Stimulated activated CD4-positive, alpha-beta T cell treated with anti-CD3 and anti-CD28 coated beads, Interleukin-1b, Interleukin-23, amount 100 ng/mL, for 24 hours (primary cell): ENCODE measurements at places on chromosomes 2 and 18.

DNA sequence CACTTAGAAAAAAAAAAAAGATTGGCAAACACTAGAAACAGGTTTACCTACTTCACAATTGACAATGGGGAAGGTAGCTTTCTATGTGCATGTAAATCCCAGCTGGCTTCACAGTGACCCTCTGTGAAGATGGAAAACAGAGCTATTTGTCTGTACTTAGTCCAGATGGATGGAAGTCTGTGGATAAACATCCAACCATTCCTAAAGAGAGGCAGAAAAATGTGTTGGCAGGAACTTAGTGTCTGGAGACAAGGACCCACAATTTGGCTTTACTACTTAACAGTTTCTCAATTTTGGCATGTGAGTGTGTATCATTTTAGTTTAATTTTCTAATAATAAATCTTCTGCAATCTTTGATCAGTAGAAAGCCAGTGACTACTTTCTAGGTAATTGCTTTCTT lies 154.4 kb downstream of the RAD51AP2 start:
- DNase-seq = no peak

DNA sequence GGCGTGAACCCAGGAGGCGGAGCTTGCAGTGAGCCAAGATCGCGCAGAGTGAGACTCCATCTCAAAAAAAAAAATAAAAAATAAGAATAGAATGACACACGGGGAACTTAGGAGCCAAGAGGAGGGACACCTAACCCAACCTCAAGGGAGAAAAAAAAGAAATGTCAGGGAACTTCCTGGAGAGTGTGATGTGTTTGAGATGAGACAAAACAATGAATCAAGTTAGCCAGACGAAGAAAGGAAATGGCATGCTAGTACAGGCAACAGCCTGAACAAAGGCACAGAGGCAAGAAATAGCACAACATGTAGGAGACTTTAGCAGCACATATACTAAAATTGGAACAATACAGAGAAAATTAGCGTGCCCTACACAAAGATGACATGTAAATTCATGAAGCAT lies 36.7 kb upstream of the PAPOLG start:
- no peak for DNase-seq

GRCh38 chr2:234502919-234503285 lies 6.0 kb upstream of the ARL4C start:
- DNase-seq = no peak

DNA sequence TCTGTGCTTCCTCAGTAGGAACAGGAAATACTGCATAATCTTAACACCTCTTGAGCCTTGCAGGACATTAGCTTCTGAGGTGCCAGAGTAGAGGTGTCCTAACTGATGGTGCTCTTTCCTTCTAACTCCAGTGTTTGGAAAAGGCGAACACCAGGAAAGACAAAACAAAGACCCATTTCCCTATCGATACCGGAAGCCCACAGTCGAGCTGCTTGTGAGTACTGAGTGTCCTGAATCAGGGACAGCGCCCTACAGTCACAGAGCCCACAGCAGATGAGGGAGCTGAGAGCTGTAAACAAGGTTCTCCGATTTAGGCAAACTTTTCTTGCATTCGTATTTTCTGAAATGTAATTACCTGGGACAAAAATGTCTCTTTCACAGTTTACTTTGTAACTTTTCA lies 50.7 kb downstream of the SLC14A2 start:
- DNase-seq = no peak

- DNase-seq = no peak
These were observed 78.3 kb downstream of the TMEM163 start for GRCh38 chr2:134640494-134640893.

DNA sequence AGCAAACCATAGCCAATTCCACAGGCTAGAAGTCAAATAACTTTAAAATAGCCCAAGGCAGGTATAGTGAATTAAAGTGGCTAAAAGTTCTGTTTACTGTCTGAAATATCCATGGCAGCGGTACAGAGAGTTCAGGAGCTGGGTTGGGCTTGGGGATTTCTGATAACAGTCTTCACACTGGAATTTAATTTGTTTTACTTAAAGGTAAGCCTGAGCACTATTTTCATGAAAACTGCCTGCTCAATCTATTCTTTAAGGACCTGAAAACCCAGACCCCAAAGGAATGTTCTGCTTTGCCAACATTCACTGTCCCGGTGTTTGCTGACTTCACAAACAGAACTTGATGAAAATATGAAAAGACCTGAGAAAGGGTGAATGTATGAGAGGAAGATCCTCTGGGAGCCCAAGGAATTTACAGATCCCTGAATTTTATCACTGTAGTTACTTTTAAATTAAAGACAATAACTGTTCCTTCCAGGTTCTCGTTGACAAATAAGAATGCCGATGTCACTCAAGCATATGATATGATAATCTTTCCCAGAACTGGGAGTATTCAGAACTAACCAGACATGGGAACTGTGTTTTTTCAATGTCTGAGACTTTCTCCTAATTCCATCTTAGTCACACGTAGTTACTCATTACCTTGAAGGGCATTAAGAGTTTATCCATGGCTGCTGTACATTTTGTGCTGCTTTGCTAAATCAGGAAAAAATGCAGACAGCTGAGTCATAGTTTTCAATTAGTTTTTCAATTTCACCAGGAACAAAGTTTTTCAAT lies 28.3 kb upstream of the ITGB6 start:
- DNase-seq = no peak

DNA sequence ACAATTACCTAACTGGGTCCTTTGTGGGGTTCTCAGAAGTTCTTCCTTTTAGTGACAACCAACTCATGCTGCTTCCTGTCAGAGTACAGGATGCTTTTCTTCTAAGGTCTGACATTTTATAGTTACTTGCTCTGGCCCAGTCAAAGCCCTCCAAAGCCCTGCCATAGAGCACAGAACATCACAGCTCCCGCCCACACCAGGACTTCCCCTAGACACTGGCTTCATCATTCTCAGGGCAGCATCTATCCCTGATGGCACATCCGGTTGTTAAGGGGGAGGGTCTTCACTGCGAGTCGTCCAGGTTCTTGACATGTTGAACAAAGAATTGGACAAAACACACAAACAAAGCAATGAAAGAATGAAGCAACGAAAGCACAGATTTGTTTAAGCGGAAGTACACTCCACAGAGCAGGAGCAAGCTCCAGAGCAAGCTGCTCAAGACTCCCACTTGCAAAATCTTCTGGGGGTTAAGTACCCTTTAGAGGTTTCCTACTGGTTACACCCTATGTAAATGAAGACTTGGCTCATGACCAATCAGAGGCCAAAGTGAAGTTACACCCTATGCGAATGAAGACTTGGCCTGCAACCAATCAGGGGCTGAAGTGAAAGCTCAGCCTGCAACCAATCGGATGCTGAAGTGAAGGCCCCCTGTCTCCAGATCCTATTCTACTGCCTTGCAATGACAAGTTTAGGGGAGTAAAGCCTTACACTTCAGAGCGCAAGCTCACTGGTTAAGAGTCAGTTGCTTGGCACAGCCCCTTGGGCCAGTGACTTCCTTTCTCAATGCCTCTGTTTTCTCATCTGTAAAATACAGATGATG lies 79.0 kb downstream of the HDAC4 start:
- peak; percentile 45 for DNase-seq

DNA sequence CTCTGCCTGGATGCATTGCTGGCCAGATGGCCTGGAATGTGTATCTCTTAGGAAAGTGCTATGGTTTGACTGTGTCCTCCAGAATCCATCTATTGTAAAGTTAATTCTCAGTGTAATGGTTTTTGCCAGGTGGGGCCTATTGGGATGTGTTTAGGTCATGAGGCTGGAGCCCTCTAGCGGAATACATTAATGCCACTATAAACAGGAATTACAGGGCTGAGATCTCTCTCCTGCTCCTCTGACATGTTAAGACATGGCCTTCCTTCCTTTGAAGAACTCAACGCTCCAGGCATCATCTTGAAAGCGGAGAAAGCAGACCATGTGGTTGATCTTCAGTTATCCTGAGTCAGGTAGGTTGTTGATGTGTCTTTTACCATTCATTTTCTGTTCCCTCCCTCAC lies 276.4 kb downstream of the RPIA start:
- DNase-seq = no peak

DNA sequence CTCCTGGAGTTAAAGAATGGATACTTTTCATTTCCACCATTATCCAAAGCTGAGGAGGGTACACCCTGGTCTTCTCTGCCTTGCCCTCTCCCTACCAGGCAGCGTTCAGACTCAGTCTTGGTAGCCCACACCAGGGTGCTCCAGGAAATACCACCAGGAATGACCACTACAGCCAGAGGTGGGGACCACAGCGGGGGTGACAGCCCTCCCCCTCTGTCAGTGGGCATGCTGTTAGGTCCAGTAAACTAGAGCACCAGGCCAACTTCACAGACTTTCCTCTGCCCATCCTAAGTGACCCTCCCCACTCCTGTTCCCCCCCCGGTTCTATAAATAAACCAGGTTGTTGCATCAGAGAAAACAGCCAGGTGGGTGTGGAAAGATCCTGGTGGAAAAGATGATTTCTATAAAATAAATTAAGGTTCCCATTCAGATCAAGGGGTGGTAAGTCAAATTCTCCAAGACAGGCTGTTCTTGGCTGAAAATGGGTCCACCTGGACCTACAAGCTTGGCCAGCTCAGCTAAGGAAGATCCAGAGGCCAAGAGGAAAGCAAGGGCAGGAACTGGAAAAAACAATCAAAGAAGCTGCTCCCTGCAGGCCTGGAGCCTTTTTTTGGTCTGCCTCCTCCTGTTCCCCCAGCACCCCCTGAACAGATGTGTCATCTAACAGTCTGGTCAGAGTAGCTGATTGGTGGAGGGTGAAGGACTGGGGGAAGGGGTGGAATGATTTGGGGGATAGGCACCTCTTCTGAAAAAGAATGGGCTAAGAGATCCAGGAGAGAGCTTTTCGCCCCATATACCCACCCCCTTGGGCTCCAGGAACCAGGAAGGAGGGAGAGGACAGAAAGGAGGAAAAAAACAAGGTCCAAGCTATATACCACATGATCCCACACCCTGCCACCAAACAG lies 2.3 kb downstream of the RAB11FIP5 start:
- DNase-seq = no peak

DNA sequence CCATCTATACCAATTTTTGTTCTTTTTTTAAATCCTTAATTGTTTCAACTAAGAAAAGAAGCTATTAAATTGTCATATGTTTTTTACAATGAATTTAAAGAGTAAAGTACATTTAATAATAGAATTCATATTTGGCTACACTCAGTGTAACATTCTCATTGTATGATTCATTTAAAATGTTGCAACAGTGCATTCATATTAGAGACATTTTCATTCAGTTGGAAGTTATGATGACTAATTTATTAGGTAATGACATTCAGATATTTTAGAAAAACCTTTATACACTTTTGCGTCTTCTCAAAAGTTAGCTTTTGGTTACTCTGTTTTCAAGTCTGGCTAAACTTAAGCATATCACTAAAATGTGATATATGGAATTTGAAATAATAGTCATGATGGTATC lies 887.5 kb upstream of the NRXN1 start:
- DNase-seq = no peak

GRCh38 chr18:35999925-36000324 lies 27.4 kb downstream of the RMP24 start:
- DNase-seq = no peak

- no peak for DNase-seq
These were observed 48.2 kb downstream of the HAUS1 start for GRCh38 chr18:46152436-46152807.

DNA sequence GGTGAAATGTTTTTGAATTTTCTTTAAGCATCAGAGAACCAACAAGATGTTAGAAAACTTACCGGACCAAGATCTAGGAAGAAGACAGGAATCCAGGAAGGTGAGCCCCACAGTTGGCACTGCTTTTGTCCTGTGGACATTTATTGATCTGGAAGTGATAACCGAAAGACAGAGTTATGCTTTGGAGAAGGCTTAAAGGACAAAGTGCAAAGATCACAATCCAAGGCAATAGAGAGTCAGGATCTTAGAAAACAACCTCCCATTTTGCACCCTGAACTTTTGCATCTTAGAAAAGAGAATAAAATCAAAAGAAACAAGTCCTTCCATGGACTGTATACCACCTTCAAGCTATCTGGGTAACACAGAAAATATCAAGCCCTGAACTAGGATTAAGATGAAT lies 129.4 kb upstream of the SRD5A2 start:
- DNase-seq = no peak

DNA sequence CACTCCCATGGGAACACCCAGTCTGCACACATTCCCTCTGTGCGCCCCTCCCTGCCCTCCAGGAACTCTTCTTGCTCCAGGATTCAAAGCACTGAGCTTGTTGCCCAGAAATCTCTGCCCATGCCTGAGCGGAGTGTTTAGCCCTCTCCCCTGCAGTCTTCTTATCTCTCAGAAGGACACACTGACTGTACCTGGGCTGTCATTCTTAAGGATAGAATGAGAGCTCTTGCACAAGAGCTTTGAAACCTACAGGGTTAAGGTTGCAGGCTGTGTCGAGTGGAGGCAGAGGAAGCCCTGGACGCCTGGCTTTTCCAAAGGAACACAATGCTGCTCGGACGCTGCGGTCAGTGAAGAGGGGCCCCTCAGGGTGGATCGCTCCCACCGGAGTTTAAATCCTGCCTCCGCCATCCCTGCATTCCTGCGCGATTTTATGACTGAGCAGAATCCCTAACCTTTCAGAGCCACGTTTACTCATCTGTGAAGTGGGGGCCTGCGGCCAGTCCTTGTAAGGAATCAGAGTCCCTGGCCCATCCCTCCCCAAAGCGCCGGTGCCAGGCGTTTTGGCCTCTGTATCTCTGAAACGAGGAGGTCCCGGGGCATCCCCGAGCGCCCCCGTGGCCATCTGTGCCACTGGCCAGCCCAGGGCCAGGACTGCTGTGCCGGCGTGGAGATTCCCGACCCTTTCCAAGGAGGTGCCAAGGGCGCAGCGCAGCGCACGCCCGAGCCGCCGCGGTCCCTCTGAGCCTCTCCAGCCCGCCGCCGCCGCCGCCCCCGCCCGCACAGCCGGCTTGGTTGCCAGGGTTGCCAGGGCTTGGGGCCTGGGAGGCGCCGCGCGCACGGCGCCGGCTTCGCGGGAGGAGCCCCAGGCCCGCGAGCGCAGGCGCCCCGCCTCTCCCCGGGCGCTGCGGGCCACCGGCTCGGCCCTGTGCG lies 58.9 kb downstream of the FAM168B start:
- no peak for DNase-seq

DNA sequence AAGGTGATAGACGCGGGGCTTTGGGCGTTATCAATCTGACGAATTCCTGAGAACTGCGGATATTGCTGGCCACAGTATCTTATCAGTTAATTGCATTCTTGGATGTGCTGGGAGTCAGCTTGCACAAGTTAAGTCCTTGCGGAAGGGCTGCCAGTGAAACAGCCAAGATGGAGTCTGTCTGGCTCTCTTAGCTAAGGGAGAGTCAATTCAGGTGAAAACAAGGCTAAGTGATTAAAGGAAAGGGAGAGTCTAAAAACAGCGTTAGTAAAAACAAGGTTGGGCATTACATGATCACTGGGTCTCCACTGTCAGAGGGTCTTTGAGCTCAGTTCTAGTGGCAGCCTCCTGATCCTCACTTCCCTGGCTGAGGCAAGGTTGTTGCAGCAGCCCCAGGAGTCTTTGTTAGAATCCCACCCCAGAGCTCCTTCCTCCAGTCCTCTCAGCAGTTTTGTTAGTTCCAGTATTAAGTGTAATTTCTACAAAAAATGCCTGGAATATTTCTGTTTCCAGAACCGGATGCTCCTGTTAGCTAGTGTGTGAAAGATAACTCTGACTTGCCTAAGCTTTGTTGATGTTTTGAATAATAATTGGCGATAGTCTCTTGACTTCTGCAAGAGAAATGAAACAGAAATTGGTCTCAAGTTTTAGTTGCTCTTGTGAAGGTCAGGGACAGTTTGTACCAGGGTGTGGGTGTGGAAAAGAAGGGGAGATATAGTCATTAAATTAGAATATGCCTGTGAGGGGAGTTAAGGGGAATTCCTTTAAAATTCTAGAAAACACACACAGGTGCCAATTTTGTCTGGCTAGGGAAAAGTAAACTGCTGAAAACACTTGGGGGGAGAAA lies 10.6 kb downstream of the CFLAR start:
- no peak for DNase-seq
